Cardiac atrium fibroblast (primary cell): ENCODE measurements at places on chromosomes 7 and 10. TPM values are rescaled to one million over a fixed set of nuclear protein-coding genes. Genes with fewer than 3 reads are reported as not detected.

Gene HOXA13
- not detected in 2 replicates for total RNA-seq

Gene ABCC2
- 0.32 and 0.54 TPM in 2 replicates for total RNA-seq

Gene TWIST1
- 13.5 and 18.0 TPM in 2 replicates for total RNA-seq

Gene CALHM3
- not detected in 2 replicates for total RNA-seq

Gene ITIH5
- total RNA-seq: 0.18 TPM in 1 of 2 replicates, not detected in the other

Gene POU6F2
- total RNA-seq: not detected in 2 replicates

Gene BUD31
- total RNA-seq: 95.1 and 129 TPM in 2 replicates

Gene CADPS2
- total RNA-seq: 10.5 and 13.0 TPM in 2 replicates

Gene OR2A12
- not detected in 2 replicates for total RNA-seq

Gene MPP7
- total RNA-seq: 0.32 TPM in 1 of 2 replicates, not detected in the other

Gene PNPLA8
- 25.1 and 30.8 TPM in 2 replicates for total RNA-seq

Gene KCNIP2
- 0.54 and 0.97 TPM in 2 replicates for total RNA-seq

Gene RELN
- total RNA-seq: under 0.01 and 0.18 TPM in 2 replicates
